Stimulated activated CD8-positive, alpha-beta memory T cell treated with anti-CD3 and anti-CD28 coated beads, Interleukin-7, amount 100 ng/mL, for 1 hour (primary cell): ENCODE measurements at places on chromosomes 7 and 10.
A peak's percentile ranks its signal among the peaks of the same experiment; 100 is the strongest.

- DNase-seq: no peak
Measured at GRCh38 chr7:97174303-97174702, 56.8 kb downstream of the SDHAF3 start.

- no peak for DNase-seq
Measured at GRCh38 chr10:31604096-31604495, 285.1 kb downstream of the ZEB1 start.

DNA sequence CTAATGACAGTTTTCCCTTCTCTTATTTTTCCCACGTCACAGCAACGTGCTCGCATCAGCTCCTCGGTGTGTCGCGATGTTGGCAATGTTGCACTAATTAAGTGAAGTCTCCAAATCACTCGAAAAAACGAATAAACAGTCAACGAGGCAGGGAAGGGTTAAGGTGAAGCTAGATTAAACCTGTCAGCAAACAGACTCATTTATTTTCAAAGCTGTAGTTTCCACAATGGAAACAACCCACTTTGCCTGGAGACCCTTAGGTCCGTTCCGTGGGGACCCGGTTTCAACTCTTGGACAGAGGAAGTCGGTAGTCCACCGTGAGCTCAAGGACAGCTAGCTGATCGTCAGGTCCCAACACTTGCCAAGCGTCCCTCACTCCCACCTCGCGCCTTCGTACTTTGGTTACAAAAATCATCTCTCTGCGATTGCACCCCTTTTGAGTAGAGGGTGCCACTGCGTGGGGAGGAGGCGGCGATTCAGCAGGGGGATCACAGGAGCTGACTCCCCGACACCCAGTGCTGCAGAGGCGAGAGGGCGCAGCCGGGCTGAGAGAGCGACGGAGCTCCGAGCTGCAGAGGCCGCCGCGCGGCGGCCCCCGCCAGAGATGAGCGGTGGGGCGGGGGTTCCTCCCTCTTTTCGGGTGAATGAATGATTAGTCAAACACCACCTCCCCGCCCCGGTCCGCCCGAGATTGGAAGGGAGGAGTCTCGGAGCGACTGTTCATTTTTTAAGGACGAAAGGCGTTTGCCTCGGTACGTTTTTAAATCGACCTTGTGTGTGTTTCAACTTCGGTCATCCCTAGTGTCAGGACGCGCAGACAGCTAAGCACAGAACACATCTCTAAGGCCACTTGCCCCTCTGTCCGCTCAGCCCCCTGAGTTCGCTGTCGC, 1.3 kb upstream of the BMPER start:
- DNase-seq: no peak

- DNase-seq: no peak
Measured at GRCh38 chr10:2225609-2226008, 488.3 kb upstream of the ADARB2 start.

DNA sequence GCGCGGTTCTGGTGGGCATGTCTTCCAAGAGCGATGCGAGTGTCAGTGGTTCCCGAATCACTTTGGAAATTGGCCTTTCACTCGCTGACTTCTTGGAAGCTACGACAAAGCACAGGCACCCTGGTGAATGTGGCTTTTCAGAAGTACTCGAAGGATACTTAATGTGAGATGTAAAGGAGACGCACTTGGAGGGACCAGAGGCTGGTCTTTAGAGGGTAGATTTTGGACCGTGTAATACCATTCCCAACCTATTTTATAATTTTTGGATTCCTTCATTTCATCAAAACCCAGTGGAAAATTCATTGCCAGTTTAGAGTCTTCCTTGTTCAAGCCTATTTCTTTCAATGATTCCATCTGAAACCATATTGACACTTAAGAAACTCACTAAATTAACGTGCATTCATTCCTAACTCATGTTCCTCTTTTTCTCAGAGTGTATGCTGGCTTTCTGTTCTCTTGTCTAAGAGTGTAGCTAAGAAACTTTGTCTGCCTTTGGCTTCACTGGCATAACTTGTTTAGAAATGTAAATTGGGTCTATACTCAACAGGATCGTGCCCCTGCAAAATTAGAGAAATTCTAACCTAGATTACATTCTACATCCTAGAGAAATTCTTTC, 645 bp upstream of the COPG2 start:
- DNase-seq: no peak

DNA sequence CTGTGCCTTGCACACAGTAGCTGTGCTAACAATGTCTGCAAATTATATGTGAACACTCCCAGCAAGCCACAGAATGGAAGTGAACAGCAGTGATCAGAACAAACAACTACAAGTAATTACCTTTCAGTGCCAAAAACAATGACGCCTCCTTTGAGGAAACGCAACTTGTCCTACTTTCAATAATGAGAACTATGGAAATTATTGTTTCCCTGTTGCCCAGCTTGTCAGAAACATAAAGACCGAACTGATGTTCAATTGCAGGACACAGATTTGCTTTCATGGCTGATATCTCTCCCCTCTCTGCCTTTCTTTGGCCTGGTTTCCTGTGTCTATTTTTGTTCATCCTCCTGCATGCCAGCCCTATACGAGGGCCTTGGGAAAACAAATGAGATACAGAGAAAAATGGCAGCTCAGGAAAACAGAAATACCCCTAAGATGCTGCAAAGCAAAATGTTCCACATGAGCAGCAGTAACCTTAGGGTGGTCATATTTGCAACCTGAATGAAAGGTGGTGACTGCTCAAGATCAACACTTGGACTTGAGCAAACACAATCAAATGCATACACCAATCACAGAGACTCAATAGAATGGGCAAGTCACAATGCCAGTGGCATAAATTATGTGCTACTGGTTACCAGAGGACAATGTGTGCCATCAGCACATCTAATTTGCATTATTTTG, 26.8 kb downstream of the COBL start:
- DNase-seq: no peak

DNA sequence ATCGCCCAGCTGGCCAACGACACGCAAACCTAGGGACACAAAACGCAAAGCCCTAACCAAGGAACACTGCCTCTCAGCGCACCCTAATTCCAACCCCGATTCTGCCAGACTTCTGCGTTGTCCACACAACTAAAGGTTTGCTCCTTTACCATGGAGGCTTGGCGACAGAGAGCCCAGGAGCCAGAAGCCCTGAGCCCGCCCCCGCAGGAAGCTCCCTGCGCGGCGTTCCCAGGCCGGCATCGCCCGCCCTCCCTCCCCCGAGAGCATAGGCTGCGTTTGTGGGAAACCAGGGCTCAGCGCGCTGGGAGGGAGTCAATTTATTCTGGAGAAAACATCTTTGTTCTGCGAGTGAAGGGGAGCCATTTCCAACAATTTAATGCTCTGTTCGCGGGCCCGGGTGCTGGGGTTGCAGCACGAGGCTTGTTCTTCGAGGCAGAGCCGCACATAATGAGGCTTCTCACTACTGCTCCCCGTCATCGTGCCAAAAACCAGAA, 103.9 kb downstream of the GRID1 start:
- DNase-seq: no peak

DNA sequence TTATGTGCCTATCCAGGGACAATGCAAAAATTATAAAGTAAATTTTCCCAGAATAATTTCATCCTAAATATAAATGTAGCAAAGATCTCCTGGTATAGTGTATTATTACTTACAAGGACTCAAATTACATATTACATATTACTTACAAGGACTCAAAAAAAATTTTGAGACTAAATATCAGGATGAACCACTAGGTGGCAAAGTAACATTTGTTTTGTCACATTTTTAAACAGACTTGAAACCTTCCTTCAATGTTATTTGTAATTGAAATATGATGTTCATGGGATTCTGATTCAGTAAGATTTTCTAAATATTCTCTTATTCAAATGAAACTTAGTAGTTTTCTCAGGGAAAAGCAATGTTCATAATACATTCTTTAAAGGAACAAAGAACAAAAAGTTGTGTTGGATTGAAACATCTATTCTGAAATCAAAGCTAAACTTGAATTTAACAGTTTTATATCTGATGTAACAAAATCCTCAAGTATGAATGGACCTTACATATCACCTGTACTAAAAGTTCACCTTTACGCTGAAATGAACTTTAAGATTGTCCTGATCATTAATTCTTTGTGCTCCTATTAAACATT, 74.3 kb upstream of the GNAI1 start:
- no peak for DNase-seq

DNA sequence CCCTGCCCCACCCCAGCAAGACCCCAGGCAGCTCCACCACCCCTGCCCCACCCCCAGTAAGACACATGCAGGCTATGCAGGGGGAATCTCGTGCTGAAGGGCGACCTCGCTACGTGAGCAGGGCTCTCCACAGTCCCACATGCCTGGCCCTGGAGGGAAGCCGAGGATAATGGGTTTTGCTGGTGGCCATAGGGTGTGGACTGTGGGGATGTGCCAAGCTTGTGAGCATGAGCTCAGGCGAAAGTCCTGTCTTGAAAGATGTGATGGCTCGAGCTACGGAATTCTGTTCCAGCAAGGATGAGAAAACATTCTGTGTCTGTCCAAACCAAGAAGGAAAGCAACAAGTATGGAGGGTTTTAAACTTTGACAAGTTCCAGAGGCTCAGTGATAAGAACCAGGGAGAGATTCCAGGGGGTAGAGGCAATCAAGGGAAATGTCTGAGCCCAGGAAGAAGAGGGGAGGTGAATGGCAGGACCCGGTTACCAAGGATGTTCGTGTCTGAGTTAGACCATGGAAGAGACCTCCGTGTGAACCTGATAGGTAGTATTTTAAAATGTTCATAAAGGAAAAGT, 63.1 kb downstream of the PYROXD2 start:
- no peak for DNase-seq

GRCh38 chr7:95509199-95509598, 23.5 kb downstream of the ASB4 start:
- no peak for DNase-seq

GRCh38 chr7:116095396-116095795, 64.8 kb upstream of the TFEC start:
- no peak for DNase-seq

DNA sequence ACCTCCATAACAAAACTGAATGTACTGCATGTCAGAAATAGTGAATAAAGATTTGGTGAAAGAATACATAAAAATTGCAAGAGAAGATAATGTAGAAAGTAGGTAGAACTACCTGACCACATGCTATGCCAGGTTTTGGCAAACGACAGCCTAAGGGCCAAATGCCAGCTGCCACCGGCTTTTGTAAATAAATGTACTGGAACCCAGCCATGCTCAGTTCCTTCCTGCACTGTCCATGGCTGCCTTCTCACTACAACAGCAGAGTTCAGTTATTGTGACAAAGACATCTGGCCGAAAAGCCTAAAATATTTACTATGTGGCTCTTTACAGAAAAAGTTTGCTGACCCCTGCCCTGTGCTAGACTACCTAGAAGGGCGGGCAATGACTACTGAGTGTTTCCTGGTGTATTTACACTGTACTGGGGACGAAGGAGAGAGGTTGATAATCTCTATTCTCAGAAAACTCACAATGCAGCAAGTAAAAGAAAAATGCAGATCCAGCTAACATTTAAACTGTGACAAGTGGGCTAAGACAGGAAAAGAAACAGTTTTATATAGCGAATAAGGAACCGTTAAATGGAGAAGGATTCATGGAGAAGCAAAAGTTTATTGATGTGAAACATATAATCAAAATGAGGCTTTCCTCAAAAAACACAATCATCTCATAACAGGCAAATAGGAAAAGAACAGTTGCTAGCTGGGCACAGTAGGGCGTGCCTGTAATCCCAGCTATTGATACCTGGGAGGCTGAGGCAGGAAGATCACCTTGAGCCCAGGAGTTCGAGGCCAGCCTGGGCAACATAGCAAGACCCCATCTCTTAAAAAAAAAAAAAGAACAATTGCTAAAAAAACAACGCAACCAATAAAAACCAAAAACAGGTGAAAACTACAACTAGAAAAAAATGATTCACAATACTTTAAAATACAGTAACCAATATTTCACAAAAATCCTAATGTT, 13.7 kb downstream of the KIN start:
- DNase-seq: no peak

GRCh38 chr10:116241642-116242410, 31.2 kb downstream of the GFRA1 start:
- DNase-seq: no peak

DNA sequence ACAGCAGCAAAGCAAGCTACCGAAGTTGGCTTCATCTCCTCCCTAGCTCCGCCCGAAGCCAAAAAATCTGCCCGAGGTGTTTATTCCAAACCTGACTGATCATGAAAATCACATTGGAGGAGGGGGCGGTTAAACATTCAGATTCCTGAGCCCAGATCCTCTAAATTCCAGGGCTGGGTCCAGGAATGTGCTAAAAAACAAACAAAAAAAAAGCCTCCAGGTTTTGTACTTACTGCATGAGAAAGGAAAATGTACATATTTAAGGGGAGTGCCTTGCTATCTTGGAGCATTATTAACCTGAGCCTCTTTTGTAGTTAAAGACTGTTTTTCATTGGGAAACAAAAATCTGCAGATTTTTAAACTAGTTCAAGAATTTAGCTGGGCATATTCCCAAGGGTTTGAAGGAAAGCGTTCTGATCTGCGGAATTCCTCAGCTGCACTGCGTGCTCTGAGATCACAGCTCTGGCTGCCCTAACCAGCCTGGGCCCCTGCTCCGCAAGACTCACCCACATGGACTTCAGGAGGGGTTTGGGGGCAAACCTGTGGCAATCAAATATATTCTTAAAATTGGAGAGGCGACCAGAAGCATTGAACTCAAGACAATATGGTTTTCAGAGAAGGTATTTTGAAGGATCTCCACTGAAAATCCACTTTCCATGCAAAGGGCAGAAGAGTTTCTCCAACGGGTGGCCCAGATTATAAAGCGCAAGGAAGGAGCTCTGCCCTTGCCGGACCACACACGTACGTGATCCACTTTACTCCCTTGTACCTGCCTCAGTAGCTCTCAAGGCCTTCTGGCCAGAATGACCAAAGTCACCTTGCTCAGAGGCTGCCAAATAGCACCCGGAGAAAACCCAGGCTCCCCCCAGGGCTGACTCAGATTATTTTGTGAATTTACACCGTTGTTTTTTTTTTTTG, 10.0 kb upstream of the TNS3 start:
- no peak for DNase-seq

DNA sequence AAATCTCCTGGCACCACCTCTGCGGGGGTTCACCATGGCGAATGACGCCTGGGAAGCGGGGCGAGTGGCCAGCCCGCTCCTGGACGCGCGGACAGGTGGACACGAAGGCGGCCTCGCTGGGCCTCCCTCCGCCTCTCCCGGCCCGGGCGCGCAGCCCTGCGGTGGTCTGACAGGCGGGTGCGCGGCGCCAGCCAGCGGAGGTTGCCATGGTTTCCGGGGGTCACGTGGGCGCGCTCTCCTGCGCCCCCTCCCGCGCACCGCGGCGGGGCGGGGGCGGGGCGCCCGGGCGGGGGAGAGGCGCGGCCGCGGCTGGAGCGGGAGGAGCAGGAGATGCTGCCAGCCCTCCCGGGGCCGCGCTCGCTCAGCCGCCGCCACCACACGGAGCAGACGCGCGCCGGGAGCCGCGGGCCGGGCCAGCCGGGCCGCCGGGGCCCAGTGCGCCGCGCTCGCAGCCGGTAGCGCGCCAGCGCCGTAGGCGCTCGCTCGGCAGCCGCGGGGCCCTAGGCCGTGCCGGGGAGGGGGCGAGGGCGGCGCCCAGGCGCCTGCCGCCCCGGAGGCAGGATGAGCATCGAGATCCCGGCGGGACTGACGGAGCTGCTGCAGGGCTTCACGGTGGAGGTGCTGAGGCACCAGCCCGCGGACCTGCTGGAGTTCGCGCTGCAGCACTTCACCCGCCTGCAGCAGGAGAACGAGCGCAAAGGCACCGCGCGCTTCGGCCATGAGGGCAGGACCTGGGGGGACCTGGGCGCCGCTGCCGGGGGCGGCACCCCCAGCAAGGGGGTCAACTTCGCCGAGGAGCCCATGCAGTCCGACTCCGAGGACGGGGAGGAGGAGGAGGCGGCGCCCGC, at the start of gene PRKAR2B:
Gene PRKAR2B, plus strand, starts transcription at position 359 of the 848 bp plus-strand sequence. Its CDS starts 203 bp downstream, at position 562.
- peak; percentile 42 for DNase-seq

- no peak for DNase-seq
Measured at GRCh38 chr7:90347759-90348158, 1.2 kb downstream of the GTPBP10 start.
